ENCODE measurements at places on chromosomes 2 and 18. TPM values are rescaled to one million over a fixed set of nuclear protein-coding genes. Genes with fewer than 3 reads are reported as not detected.

- no peak overlapping the region for H3K4me3 ChIP-seq
- H3K36me3 ChIP-seq: no peaks in the 10 kb centered on the region
- no peak for DNase-seq
- no peak overlapping the region for H3K27ac ChIP-seq
- H3K4me1 ChIP-seq: peaks cover 18% of the 10 kb centered on the region
Observed at GRCh38 chr2:128787616-128788015, 468.9 kb upstream of the HS6ST1 start.

- H3K27me3 ChIP-seq: no peaks in the 10 kb centered on the region
- H3K27ac ChIP-seq: no peak overlapping the region
- H3K4me3 ChIP-seq: no peak overlapping the region
- no peaks in the 10 kb centered on the region for H3K4me1 ChIP-seq
- H3K36me3 ChIP-seq: no peaks in the 10 kb centered on the region
- DNase-seq: no peak
Observed at GRCh38 chr18:44195394-44196140, 485.1 kb upstream of the SETBP1 start.

MYO3B gene
- total RNA-seq: 0.49 TPM

GNLY gene
- 3.2 TPM for total RNA-seq

Measured in vagina (tissue), 2 donors.